GM12892 (cell line): ENCODE measurements at places on chromosomes 16 and 17.

DNA sequence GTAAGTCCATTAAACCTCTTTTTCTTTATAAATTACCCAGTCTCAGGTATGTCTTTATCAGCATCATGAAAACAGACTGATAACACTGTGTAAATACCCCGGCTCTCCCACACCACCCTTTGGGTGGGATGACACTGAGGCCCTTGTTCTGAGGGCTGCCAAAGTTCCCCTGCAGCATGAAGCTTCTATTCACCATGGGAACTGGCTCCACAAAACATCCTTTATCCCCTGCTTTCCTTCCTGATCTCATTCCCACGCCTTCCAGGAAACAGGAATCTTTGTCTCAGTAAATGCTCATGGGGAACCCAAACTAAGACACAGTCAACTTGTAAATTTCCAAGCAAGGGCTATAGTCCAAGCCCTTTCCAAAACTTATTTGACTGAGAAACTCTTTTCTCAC lies 88.4 kb downstream of the ABCC12 start:
- DNase-seq, result no peak

GRCh38 chr16:22217890-22218730 lies 12.0 kb downstream of the EEF2K start:
- peak; percentile 63 for DNase-seq

DNA sequence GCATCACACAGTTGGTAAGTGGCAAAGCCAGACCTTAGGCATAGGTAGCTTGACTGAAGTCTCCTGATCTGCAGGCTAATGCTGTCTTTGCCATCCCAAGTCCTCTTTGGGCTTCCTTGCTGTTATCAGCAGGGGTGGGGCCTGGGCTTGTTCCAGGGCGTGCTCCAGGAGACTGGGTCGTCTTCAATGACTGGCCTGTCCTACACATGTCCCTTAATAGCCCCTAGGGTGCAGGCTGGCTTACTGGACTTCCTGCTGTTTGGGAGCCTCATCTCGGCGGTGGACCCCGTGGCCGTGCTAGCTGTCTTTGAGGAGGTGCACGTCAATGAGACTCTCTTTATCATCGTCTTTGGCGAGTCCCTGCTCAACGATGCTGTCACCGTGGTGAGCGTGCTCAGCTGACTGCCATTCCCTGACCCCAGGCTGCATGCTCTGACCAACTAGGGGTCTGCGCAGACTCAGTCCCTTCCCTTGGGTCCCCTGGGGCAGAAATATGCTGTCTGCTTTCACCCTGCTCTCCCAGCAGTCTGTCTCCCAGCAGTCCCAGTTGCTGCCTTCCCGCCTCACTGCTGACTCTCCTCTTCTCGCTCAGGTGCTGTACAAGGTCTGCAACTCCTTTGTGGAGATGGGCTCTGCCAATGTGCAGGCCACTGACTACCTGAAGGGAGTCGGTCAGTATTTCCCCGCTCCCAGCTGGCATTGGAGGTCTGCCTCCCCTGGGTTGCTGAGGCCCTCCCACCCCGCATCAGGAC lies 6.2 kb downstream of the SLC9A5 start:
- no peak for DNase-seq

- no peak for DNase-seq
These were observed 2.4 kb upstream of the SLC5A10 start for GRCh38 chr17:18949566-18949965.

DNA sequence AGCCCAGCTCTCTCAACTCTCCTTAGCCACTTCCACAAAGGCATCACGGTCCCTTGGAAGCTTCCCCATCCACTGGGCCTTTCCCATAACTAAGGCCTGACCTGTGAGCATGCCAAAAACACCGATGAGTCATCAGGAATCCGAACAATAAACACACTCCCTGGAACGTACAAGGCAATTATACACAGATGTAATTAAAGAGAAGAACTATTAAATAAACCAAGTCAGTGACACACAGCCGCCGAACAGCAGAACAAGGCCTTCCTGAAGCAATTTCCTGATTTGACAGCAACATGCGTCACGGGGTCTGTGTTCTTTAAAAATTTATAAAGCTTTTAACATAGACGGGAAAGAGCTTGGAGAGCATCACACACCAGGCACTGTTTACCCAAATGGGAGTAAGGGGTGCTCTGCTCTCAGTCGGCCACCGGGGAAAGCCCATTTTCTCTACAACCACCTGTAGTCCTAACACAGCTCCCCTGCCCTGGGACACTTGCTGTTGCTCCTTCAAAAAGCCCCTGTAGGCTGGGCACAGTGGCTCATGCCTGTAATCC lies 29.4 kb downstream of the COG7 start:
- no peak for DNase-seq

DNA sequence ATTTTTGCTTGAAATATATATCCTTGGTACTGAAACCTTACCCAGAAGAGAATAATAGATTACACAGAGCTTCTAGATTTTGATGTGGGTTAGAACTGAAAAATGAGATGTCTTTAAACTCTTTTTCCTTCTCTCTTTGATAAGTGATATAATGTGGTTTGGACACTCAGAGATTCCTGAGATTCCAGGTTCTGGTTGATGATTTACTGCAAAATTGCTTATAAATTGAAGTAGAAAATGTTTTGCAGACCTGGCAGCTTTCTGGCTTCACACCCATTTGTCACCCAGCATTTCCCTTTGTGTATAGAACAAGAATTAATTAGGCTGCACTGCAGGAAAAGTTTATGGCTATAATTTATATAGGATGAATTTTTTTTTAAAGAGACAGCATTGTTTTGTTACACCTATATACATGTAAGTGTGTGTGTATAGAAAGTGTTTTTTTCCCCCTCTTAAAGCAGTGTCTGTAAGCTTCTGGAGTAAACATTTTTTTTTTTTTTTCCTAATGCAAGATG lies 23.5 kb downstream of the AATF start:
- no peak for DNase-seq

DNA sequence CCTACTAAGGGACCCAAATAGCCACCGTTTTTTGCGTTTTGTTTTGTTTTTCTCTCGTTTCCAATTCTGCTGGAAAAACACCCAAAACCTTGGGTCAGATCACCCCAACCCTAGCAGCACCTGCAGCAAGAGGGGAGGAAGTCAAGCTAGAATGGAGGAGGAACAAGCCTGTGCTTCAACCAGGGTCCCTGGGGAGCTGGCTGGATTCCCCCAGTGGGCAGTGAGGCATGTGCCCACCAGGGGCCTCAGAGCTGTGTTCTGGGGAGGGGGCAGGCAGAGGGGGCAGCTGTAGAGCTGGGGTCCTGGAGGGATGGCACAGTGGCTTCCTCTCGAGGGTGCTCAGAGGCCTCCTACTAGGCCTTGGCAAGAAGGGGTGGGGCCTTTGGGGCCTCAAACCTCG lies 6.5 kb downstream of the CD79B start:
- no peak for DNase-seq

GRCh38 chr17:83086907-83087787 lies 7.7 kb downstream of the METRNL start:
- no peak for DNase-seq

DNA sequence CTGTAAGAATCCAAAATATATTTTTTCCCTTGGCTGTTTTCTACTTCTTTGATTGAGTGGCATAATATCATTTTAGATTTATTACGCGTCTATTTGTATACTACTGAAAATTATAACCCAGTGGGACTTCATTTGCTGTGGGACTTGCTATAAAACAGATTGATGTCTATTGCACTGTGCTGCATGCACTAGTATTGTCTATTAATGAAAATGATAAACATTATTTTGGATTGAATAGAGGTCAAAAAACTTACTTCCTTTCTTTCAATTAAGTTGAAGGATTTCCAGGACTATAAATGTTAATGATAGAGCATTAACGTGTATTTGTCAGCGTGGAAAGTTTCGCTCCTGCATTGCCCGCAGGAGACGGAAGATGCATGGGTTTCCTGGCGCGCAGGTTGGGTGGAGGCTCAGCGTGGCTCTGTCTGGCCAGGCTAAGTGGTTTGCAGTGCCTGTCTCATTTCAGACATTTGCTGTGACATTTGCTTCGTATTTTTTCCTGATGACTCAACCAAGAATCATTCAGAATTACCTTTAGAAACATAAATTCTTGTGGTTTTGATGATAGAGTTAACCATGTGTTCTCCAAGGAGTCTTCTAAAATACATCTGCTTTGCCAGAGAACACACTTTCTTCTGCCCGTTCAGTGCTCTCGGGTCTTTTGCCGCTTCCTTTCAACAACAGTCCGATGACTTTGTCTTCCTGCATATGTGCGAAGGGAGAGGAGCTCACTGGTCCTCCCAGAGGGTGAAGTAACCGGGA lies 216.7 kb downstream of the RPTOR start:
- no peak for DNase-seq

GRCh38 chr16:49504626-49505025 lies 131.0 kb downstream of the C16orf78 start:
- no peak for DNase-seq

DNA sequence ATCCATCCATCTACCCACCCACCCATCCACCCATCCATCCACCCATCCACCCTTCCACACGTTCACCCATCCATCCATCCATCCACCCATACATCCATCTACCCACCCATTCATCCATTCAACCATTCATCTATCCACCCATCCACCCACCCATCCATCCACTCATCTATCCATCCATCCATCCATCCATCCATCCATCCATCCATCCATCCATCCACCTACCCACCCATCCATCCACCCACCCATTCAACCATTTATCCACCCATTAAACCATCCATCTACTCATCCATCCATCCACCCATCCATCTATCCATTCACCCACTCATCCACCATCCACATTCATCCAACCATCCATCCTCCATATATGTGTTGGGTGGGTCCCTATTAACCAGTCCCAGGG lies 26.2 kb upstream of the RPTOR start:
- no peak for DNase-seq

DNA sequence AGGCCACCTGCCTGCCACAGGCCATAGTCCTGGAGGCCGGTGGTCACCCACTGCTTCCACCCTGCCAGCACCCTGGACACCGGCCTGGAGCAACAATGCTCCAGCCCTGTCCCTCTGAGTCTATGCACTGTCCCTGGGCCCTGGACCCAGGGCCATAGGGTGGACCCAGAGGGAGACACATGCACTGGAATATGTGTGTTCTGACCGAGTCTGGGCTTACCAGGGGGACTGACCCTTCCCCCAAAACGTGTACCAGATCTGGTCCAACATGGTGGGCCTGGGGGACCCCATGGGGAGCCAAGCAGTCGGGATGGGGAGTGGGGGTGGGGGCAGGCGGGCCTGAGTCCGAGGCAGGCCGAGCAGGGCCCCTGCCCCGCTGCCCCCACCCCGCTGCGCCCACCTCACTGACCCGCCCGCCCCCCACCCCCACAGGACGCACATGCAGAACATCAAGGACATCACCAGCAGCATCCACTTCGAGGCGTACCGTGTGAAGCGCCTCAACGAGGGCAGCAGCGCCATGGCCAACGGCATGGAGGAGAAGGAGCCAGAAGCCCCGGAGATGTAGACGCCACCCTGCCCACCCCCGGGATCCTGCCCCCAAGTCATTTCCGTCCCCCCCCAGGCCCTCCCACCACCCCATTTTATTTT lies 357.4 kb downstream of the SEC14L1 start:
- no peak for DNase-seq

DNA sequence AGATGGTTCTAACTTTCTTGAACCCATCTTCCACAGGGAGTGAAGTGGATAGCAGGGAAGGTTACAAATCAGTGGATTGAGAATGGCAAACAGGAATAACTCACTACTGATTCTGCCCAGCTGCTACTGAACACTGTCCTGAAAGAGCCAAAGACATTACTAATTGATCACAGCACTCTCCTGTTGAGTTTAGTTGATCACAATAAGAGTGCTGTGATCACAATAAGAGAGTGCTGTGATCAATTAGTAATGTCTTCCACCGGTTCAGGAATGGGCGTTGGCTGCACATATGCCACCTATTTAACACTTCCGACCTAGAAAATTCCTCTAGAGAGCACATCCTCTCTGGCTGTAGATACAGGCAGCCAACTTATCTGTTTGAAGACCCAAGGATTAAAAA lies 11.4 kb downstream of the CFAP97D1 start:
- no peak for DNase-seq

DNA sequence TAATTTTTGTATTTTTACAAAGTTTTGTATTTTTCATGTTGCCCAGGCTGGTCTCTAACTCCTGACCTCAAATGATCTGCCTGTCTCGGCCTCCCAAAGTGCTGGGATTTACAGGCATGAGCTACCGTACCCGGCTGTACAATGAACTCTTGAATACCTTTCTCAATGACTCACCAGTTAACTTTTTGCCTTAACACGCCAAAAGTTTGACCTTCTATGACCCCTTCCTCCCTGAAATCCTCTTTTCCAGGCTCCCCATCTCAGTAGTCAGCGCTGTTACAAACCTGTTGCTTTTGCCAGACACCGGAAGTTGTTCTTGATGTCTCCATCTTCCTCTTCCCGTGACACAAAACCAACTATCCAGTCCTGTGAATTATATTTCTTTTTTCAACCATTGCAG lies 158.1 kb upstream of the ASIC2 start:
- DNase-seq, result no peak

DNA sequence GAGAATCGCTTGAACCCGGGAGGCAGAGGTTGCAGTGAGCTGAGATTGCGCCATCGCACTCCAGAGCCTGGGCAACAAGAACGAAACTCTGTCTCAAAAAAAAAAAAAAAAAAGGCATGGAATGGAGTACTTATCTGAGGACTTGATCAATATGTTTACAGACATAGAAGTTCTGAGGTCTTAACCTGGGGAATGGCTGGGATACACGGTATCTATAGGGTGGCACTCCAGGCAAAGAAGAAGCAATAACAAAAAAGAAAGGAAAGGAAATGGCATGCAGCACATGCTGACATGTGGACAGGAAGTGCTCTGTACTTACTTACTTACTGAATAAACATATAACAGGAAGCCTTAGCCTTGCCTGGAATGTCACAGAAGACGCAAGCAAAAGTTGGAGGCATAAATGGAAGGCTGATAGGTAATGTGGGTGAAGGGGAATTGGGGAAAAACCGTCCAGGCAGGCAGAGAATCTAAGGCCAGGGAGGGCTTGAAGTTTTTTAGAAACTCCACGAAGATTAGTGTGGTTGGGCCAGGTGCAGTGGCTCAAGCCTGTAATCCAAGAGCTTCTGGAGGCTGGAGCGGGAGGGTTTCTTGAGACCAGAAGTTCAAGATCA lies 10.1 kb upstream of the SPOP start:
- DNase-seq, result no peak

DNA sequence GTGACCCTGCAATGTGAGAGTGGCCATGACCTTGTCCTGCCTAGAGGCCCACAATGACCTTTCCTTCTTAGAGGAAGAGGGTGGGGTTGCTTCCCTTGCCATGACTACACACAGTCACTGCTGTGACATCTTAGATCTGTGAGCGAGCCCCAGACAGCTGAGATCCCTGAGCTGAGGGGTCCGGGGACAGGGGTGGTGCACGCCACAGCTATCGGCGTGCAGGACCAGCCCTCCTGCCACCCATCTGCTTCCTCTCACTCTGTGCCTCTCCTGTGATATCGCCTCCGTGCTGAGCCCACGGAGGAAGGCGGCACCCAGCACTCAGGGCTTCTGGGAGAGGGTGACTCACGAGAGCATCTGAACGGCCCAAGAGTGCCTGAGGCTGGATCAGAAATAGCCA lies 35.2 kb downstream of the KIAA0513 start:
- no peak for DNase-seq
